Fibroblast of skin of right biceps (primary cell): ENCODE measurements at places on chromosomes 13 and 19.

DNA sequence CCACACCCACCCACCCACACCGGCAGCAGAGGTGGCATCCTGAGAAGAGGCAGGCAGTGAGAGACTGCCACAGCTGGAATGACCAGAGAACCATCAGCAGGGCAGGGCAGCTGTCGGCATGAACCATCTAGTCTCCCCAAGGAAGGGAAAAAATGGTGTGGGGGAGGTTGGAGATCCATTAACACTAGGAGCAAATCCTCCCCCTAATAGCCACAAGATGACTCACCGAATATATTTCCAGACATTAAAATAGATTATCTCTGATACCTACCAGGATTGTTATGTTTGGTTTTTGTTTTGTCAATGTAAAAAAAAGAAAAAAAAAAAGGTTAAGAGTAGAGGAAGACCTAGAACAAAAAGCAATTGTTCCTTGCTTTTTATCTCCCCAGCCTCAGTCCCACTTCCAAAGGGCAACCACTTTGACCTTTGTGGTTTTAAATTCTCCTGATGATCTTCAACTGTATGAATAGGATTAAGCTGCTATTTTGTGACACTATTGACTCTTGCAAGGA, 34.2 kb downstream of the THSD1 start:
- DNase-seq, result peak; percentile 79

DNA sequence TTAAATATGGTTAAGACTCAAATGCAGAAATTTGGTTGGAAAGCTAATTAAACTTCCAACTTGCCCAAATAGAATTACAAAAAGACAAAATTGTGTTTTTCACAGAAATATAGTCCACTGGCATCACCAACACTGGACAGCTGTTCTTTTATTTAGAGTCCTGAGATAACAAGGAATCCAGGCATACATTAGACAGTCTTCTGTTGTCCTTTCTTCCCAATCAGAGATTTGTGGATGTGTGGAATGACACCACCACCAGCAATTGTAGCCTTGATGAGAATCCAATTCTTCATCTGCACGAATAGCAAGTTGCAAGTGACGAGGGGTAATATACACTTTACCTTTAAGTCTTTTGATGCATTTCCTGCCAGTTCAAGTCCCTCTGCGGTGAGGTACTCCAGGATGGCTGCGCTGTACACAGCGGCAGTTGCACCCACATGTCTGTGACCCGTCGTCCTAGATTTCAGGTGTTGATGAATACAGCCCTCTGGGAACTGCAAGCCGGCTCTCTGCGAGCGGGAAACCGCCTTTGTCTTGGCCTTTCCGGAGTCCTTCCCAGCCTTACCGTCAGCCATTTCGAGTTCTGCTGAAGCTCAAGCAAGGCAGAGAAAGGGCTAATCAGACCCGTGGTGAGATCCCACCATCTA, 14.7 kb downstream of the UBAC2 start:
- no peak for DNase-seq

DNA sequence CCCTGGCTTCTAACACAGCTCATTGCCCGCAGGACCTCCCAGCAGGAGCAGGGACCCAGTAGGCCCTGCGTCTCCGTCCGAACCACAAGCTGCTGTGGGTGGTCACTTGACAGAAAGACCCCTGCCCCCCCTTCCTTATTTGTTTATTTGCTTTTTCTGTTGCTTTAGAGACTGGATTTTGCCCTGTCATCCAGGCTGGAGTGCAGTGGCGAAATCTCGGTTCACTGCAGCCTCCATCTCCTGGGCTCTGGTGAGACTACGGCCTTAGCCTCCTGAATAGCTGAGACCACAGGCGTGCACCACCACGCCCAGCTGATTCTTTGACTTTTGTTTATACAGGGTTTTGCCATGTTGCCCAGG, 7.6 kb upstream of the PTBP1 start:
- no peak for DNase-seq

DNA sequence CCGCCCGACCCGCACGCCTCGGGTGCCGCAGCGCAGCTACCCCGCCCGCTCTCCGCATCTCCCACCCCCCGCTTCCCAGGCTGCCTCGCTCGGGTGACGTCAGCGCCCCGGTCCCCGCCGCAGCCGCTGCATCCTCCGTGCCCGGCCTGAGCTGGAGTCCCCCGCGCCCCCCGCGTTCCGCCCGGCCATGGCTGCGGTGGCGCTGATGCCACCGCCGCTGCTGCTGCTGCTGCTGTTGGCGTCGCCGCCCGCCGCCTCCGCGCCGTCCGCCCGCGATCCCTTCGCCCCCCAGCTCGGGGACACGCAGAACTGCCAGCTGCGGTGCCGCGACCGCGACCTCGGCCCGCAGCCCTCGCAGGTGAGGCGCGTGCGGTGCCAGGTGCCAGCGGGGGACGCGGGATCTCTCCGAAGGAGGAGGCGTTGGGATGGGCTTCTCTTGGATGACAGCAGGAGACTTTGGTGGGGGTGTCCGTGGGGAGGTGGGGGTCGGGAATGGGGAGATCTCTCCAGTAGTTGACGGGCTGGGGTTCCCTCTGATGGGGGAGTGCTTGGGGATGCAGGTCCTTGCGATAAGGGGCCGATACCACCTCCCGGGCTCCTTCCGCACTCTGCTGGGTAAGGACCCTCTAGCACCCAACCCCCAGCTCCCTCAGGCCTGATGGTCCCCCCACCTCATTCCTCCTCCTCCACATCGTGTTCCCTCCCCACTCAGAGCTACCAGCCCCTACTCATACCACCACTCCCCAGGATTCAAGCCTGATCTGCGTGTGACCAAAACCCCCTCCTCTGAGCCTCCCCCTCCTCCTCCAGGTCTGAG, at the start of gene TMEM59L:
TSS of gene TMEM59L (plus strand) at position 99 of the 817 bp plus-strand sequence. CDS start at position 188, 89 bp downstream.
- DNase-seq, result no peak

GRCh38 chr19:474126-475078, 13.6 kb upstream of the SHC2 start:
- no peak for DNase-seq

DNA sequence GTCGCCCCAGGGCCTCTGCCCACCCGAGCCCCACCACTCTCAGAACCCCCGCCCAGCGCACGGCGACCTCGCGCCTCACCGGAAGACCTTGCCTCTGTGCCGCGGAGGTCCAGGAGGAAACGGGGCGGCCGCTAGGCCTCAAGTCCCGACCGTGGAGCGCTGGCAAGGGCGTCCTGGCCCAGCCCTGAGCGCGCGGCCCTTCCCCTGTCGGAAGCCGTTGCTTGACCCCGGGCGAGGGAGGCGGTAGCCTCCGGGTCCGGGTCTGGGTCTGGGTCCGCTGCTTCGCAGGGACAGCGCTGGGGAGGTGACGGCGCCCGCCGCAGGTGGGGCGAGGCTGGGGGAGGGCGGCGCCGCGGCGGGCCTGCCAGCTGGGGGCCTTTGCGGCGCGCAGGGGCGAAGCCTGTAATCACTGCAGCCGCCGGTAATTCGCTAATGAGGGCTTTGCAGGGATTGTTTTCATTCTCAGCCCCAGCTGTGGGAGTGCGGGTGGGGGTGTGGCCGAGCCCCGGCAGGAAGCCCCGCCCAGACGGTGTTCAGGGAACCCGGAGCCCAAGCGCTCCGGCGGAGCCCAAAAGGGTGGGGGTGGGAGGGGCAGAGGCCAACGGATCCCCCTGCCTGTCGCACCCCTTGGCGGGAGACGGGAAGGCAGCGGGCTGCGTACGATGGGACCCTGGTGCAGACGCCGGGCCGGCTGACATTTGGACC, 8.6 kb downstream of the C19orf25 start:
- no peak for DNase-seq

GRCh38 chr13:66673401-66673800, 556.7 kb downstream of the PCDH9 start:
- peak; percentile 76 for DNase-seq

- peak; percentile 24 for DNase-seq
Measured at GRCh38 chr19:50384685-50385535, 763 bp downstream of the POLD1 start.
